NCI-H1694 treated with DMSO at 0.1 percent for 48 hours (cell line): ENCODE measurements at places on chromosomes 1 and 21.
A peak's percentile ranks its signal among the peaks of the same experiment; 100 is the strongest.

DNA sequence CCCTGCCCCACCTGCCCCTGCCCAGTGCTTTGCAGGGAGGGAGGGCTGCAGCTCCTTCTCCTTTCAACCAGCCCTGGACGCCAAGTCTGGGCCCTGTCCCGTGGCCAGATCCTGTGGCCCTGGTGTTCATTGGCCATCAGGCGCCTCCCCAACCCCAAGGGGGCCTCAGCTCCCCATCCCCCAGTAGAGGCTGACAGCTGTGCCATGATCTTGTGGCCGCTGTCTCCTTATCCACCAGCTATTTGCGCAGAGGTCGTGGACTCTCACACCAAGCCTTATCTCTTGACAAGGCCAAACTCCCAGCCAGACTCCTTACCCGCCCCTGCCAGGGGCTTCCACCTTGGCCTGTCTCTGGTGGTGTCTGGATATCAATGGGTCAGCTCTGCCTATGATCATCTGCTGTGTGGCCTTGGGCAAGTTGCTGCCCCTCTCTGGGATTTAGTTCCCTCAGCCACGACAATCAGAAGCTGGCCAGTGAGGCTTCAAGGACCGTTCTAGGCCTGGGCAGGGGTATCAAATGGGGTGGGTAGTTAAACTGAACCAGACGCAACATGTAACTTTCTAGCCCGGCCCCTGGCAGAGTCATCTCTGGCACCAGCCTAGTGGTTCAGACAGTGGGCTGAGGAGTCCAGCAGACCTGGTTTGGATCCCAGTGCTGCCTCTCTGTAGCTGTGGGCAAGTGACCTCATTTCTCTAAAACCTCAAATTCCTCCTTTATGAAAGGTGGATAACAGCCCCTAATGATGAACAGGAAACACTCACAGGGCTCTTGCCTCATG, 3.3 kb upstream of the COL8A2 start:
- DNase-seq = no peak

GRCh38 chr1:24506691-24507381, 4.2 kb downstream of the RCAN3 start:
- DNase-seq = no peak

DNA sequence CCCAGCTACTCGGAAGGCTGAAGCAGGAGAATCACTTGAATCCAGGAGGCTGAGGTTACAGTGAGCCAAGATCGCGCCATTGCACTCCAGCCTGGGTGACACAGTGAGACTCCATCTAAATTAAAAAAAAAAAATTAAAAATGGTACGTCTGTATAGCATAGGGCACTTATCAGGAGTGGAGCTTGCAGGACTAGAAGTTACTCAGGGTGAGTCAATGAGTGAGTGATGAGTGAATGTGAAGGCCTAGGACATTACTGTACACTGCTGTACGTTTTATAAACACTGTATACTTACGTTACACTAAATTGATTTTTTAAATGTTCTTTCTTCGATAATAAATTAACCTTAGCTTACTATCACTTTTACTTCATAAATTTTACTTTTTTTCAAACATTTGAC, 183.6 kb downstream of the NR5A2 start:
- no peak for DNase-seq

- DNase-seq = no peak
Observed at GRCh38 chr1:35426097-35426586, 131.1 kb downstream of the KIAA0319L start.

DNA sequence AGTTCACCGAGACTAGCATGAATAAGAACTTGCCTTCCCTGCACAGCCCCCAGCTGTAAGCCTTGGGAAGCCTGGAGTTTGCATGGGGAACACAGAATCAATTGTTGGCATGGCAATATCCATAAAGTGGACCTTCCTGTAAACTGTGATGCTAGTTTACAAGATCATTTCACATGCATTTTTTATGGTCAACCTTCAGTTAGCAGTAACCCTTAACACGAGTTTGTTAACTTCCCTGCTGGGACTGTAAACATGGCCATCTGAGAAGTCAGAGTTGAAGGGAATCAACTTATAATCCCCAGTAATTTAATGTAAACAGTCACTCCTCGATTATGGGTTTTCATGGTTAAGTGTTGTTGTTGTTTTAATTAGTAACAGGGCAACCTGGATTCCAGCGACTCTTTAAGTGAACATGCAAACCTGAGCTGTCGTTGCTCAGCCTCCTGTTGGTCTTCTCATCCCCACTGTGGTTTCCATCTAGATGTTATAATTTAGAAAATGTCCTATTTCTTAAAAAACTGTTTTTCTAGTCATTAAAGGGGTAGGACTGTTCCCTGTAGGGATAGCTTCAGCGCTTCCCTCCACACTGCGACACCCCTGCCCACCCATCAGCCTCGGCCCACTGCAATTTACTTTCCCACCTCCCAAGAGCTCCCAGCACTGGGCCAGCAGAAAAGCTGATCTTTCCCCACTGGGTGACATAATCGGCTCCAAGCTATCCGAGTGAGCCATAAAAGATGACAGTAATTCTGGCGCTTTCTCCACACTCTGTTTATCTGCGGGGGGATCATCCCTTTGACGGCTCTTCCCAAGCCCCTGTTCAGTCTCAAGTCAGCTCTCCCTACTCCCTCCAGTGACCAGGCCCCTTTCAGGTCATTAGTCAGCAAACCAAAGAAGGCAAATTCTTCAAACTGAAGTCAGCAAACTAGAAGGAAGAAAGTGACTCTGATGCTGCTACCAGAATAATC, 107.6 kb upstream of the IPO9 start:
- DNase-seq = no peak

GRCh38 chr1:233599542-233600073, 14.3 kb upstream of the KCNK1 start:
- no peak for DNase-seq

GRCh38 chr1:64962441-64962840, 3.9 kb downstream of the JAK1 start:
- DNase-seq = no peak

GRCh38 chr1:23578997-23579363, 19.7 kb upstream of the ID3 start:
- DNase-seq = no peak

DNA sequence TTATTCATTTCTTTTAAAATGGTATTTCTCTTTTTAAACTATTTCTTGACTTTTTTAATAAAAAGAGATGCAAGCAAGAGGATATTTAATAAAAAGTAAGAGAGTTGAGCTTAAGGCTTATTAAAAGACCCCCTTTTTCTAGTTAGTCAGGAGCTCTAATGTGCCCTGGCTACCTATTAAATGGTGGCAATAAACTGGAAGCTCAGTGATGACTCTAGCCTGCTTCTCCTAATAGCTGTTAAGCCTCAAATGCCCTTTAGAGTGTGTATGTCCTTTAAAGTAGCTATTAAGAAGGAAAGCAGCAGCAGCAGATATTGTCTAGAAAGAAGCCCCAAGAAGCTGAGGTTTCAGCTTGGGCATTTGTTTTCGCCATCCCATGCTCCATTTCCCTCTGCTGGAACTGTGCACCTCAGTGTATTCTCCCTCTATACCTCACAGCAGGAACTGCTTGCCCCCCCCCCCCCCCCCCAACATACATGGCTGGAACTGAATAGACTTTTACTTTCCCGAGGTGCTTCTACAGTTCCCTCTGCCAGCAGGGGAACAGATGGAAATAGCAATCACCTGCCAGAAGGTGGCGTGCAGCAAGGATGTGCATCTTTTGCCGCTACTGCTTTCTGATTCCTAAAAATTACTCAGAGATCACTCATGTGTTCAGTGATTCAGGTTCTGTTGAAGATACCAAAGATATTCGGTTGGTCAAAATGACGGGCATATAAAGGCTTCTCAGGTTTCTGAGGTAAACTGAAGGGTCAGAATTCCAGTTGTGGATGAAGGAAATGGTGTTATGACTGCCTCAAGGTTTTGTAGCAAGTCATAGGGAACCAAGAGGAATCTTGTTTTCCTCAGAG, 2.5 kb downstream of the RGS4 start:
- DNase-seq = peak; percentile 62

DNA sequence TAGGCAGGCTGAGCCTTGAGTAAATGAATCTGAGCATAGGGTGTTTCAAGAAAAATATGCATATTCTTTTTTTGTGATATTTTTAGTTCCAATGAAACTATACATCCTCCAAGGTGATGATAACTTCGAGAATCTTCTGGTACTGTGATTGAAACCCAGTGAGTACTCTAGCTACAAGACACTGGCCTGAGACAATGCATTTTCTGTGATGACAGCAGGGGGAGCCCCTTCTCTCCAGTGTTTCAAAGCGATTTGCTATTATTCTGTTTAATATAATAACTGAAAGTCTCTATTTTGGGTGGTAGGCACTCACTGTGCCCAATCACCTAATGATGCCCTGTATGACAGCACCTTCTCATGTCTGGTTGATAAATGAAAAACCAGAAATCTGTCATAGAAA, 12.1 kb downstream of the IRF2BP2 start:
- DNase-seq = peak; percentile 86

- no peak for DNase-seq
Observed at GRCh38 chr1:90443354-90443753, 273.7 kb downstream of the BARHL2 start.

- peak; percentile 50 for DNase-seq
Observed at GRCh38 chr1:226736908-226737818, 1.9 kb downstream of the ITPKB start.

DNA sequence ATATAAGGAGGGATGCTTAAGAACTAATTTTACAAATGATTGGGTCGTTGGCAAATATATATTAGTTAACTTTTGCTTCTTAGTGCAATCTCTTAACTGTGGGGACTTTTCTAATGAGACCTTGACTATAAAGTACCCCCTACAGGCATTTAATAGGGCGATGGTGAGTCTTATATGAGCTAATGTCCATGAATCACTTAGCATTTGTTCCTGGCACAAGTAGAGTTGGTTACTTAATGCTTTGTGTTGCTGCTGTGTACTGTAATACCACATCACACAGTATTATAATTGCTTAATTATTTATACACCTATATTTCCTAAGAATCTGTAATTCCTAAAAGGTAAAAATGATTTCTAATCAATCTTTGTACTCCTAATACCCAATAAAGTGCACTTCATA, 25.3 kb upstream of the TMCO1 start:
- DNase-seq = no peak

GRCh38 chr1:7288992-7289391, 482.1 kb upstream of the VAMP3 start:
- DNase-seq = no peak

DNA sequence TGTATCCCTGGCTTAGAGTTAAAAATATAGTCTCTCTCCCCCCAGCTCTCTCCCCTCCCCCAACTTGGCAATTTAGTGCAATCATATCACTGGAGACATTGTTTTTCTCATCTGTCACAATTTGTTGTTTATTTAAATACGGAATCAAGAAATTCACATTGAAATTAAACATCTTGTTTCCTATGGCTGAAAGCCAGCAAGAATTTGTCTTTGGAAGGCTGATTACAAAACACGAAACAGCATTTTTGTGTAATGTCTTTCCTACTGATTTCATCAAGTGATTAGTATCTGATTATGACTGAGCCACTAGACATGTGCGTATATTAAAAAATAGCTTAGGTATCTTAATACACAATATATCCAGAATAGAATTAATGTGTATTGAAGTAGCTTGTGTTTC, 119.7 kb downstream of the LYPLAL1 start:
- DNase-seq = no peak

DNA sequence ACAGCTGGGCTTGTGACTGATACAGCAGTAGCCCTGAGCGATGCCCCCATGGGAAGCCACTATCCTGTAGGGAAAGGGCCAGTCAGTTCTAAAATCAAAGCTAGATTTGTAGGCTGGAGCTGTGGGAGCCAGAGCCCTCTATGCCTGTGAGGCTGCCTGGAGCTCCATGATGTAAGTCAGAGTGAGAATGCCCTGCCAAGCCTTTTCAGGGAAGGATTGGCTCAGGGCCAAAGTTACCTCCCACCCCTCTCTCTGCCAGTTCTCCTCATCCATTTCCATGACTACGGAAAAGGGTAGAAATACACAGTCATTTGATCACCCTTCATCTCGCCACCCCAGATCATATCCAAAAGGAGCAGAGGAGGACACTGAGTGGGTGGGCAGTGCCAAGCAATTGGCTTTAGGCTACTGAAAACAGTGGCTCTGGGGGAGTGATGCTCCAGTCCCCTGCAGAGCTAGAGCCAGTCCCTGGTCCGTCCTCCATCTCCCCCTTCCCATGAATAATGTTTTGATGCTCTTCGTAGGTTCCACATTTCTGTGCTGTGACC, 59.5 kb upstream of the KCNA3 start:
- DNase-seq = peak; percentile 86

DNA sequence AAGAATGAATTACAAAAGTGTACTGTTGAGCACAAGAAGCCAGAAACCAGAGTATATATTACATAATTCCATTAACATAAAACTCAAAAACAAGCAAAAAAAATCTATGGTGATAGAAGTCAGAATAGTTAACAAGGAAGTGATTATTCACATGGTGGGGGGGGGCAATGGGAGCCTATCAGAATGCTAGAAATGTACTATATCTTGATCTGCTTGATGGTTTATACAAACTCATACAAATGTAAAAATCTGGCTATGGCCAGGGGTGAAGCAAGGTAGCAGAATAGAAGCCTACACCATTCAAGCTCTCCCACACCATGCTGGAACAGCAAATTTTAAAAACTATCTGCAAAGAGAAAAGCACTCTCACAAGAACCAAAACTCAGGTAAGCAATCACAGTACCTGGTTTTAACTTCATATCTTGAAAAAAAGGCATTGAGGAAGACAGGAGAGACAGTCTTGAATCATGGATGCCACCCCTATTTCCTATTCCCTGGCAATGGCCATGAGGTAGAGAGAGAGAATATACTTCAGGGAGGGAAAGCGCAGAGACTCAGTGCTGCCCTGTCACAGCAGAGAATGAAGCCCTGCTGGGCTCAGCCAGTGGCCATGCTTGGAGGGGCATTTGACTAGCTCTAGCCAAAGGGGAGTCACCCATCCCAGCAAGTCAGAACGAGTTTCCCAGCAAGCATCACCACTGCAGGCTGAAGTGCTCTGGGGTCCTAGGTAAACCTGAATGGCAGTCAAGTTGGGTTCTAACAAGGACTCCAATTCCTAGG, 73.8 kb downstream of the CDC42BPA start:
- no peak for DNase-seq

DNA sequence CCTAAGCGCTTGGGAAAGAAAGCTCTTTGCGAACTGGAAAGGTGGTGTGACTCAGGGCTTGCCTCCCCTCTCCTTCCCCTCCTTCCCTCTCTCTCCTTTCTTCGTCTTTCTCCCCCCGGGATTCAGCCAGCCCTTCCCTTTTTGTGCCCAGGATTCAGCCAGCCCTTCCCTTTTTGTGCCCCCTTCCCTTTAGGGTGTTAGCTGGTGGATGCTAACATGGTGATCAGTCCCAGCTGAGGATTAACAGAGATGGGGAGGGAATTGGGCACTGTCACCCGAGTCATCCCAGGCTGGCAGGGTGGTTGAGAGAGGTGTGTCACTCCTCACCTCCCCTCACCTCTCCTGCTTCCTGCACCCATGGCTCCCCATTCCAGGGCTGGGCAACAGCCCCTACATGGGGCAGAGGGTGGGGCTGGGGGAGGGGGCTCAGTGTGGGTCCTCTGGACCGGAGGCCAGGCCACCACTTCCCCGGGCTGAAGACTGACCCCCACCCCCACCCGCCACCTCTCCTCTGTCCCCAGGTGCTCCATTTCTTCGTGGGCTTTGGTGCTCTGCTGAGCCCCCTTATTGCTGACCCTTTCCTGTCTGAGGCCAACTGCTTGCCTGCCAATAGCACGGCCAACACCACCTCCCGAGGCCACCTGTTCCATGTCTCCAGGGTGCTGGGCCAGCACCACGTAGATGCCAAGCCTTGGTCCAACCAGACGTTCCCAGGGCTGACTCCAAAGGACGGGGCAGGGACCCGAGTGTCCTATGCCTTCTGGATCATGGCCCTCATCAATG, 51.5 kb downstream of the ELK4 start:
- DNase-seq = no peak
